ENCODE measurements at places on chromosomes 2 and 18.

DNA sequence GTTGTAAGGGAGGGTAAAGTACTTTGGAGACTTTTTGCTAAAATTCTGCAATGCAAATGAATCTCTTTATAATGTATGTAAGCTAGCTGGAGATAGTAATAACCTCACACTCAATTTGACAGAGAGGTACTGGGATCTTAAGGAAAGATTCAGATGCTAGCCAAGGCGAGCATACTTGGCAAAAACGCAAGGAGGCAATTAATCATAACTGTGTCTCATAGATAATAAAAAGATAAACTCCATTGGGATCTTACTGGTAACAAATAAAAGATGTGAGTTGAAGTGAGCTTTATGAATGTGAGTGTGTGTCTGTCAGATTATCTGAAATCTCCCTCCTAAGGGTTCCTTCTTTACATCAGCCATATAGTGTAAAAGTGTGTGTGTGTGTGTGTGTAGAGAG, 533.0 kb downstream of the TMX3 start:
- DNase-seq = no peak

DNA sequence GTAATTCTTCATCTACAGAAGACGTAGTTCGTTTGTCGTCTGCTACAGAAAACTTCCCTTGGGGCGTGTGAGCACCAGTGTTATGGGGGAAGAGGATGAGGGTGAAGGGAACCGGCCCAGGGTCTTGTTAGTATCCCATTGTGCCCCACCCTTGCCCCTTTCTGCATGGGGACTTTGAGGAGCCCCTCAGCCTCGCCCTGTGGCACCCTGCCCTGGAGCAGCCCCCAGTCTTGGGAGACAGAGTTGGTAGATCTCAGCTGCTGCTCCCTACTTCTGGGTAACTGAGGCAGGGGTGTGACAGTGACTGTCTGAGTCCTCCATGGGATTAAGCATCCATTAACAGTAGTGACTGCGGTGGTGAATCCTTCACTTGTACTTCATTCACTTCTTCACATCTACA, 50.1 kb downstream of the RNF144A start:
- no peak for DNase-seq

DNA sequence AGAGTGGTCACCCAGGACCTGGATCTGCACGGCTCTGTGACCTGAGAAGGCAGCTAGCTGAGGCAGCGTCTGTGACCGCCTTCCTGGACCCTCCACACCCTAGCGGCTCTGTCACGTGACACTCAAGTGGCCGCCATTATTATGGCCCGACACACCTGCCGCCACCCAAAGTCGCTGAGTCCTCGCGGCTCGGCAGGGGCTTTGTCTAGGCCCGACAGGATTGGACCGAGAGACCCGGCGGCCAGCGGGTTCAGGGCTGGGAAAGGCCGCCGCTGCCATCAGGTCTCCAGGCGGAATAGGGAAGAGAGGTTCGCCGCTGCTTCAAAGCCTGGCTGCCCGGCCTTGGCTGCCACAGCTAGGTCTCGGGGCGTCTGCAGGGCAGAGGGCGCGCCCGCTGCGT, 1162.5 kb upstream of the LRRTM1 start:
- DNase-seq = no peak

DNA sequence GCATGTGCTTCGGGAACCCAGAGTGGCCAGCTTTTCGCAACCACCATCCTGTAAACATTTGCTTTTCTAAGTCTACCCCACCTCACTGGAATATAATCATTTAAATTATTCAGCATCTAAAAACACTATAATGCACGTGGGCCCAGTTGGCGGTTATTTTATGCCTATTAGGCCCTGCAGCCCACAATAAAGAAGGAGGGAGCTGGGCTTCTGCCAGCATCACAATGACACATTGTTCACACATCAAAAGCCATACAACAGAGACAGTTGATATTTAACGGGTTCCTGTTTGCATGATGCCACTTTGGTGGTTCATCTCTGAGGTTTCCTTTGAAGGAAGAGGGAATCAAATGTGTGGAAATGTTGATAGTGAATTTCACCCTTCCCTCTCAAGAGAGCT, 916.0 kb upstream of the CELF4 start:
- DNase-seq = no peak

DNA sequence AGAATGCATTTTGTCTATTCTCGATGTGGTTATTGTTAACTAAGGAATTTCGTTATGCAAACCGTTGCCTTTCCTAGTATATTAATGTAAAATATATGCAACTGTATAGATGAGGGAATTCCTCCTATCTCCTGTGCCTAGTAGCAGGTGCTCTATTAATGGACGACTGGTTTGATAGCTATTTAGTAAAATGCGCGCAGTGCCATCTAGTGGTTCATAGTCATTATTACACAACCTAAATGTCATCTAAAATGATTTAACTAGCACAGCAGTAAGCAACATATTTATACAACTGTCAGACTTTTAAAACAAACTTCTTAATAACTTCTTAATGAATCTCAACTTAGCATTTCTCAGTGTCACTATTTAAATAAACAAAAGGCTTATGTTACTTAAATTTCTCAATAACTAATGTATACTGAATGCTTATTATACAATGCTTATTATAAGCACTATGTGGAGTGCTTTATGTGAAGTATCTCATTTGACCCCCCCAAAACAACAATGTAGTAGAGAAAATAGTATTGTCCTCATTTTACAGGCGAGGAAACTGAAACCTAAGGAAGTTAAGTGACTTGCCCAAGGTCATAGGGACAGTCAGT, 77.9 kb downstream of the DTNA start:
- no peak for DNase-seq

- DNase-seq = no peak
These were observed 663.9 kb upstream of the LRRTM1 start for GRCh38 chr2:80968450-80968849.

DNA sequence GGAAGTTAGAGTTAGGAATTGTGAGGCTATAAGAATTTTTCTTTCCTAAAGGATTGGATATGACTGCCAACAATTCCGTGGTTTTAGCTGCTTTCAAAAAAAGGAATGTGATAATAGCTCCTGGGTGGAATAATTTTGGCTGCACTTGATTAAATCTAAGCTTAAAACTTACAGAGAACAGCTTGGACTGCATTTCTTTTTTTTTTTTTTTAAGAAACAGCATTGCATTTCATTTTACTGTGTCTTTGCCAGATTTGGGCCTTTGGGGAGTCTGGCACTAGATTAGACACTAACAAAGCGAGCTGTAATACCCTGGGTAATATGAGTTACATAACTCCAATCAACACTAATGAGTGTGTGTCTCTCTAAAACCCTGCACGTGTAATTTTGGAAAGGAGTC, 37.8 kb upstream of the ZNF397 start:
- DNase-seq = no peak

DNA sequence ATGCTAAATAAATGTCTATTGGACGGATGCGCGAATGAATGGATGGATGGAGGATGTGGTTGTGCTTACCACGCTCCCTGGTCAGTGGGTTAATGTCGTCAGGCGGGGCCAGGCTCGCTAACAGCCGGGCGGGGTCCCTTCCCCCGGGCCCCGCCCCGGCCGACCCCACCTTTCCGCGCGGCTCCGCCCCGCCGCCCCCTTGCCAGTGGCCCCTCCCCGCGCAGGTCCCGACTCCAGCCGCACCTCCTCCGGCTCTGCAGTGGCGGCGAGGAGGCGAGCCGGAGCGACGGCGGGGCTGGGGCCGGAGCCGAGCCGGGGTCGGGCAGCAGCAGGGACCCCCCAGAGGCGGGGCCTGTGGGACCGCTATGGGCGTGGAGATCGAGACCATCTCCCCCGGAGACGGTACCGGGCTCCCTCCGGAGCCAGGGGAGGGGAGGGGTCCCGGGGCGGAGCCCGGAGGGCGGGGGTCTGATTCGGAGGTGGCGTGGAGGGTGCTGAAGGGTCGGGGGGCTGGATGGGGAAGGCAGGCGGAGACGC, at the start of gene FKBP1B:
Gene FKBP1B (plus strand): TSS at position 257 of the 537 bp plus-strand sequence. CDS start 109 bp downstream, at position 366.
- no peak for DNase-seq

- DNase-seq = no peak
These were observed 65.6 kb upstream of the REV1 start for GRCh38 chr2:99555404-99555803.

GRCh38 chr2:162581959-162582798, 238.2 kb downstream of the GCA start:
- DNase-seq = no peak

GRCh38 chr2:74424139-74424992, 2.8 kb downstream of the WDR54 start:
- no peak for DNase-seq

- DNase-seq = peak; percentile 80
These were observed 11.7 kb downstream of the YIPF4 start for GRCh38 chr2:32289165-32289999.

GRCh38 chr18:3058328-3059191, 45.6 kb upstream of the LPIN2 start:
- peak; percentile 12 for DNase-seq

- DNase-seq = no peak
These were observed 78.1 kb upstream of the LAPTM4A start for GRCh38 chr2:20129331-20130159.

DNA sequence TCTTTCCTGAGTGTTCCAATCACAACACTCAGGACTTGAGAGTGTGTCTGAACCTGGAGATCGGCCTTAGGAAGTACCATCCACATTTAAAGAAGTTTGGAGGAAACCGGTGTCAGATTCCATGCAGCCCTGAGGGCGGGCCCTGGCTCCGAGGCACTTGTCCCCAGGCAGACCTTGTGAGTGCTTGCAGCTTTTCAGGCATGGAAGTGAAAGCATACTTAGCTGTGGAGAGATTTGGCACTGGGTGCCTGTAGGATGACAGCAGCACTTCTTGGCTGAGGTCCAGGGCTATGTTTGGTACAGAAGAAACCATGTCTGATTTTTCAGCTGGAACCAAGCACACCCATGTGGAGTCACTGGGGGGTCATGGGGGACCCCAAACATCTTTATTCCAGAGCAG, 230.8 kb downstream of the SEPTIN10 start:
- DNase-seq = no peak

DNA sequence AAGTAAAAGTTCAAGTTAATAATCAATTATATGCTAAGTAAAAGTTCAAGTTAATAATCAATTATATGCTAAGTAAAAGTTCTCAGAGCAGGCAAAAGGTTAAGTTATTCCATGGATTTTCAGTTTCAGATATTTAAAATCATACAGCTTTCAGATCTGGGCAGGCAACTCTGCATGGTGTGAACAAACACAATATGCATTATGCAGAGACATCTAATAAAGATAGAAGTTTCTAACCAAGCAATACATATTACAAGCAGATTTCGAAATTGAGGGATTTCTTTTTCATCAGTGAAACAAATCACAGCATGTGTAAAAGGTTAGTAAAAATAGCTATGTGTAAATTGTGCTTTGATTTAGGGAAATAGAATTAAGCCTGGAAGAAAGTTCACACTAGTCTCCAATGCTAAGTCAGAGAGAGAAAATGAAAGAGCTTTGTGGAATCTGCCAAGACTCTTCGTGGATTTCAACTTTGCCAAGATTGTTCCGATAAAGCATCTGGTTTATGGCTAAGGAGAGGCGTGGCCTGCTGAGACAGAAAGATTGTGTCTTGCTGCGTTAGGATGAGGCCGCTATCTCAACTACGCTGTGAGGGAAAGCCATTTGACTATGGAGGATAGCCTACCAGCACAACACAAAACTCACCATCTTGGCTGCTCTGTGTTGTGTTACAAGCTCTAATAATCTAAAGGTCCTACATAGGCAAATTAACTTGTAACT, 60.1 kb upstream of the SLC16A14 start:
- DNase-seq = no peak

- no peak for DNase-seq
These were observed 68.8 kb downstream of the HNRNPLL start for GRCh38 chr2:38533757-38534545.

- DNase-seq = no peak
These were observed 59.7 kb downstream of the WDSUB1 start for GRCh38 chr2:159226608-159227385.

- no peak for DNase-seq
These were observed 93.6 kb upstream of the FAM117B start for GRCh38 chr2:202541137-202541536.

DNA sequence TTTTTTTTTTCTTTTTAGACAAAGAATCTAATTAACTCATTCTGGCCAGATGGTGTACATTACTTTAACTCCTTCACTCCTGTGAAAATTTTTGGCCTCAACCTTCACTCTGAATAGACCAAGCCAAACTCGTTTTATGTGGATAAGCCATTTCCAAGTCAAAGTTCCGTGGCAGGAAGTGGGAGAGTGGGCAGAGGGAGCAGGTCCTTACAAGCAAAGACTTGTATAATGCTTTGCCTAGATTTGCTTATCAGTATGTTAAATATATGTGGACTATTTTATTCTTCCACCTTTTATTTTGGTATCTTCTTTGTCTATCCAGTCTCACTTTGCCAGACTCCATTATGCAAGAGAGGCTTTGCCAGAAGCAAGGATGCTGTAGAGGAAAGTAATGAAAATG, 178.1 kb upstream of the TNP1 start:
- no peak for DNase-seq

DNA sequence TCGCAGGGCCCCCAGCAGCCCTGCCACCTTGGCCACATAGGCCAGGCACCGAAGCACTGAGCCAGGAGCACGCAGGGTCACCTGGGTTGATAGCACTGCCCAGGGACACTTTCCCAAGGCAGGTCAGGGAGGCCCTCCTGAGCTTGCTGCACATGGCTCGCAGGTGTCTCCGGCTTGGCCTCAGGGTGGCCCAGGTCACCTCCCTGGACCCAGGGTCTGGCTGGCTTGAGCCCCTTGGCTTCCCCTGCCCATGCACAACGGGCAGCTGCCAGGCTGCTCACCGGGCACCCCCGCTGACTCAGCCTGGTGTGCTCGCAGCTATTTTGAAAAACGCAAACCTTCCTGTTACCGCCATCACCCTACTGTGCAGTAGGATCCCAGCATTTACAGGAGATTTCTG, 502.3 kb downstream of the EIPR1 start:
- DNase-seq = no peak

DNA sequence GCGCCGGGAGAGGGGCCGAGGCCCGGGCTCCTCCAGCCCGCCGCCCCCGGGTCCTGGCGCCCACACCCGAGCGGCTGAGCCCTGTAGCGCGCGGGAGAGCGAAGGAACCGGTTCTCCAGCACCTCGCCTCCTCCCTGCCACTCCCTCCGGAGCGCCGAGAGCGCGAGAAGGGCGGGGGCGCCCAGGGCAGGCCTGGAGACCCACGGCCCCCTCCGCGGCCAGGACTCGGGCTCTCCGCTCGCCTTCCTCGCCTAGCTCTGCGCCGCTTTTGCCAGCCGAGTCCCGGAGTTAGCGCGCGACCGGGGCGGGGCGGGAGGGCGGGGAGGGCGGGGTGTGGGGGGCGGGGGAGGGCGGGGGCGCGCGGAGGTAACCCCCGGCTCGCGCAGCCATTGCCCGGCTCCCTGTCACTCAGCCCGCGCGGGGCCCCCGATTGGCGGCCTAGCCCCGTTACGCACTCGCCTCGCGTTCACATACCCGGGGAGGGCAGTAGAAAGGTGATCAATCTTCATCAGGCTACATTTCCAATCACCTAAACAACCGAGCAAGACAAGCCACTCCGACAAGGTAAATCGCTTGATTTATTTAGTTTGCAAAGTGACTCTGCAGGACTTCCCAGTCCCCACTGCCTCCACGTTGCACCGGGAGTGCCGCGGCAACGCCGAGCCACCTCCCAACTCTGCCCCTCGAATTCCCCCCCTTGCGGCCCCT, at the start of gene OTX1:
Gene OTX1 (plus strand): TSS at position 497 of the 708 bp plus-strand sequence. CDS start 2,161 bp downstream, outside the sequence.
- no peak for DNase-seq

All from Panc1 (cell line).